ENCODE measurements at places on chromosomes 4 and X. TPM values are rescaled to one million over a fixed set of nuclear protein-coding genes. Genes with fewer than 3 reads are reported as not detected.
A peak's percentile ranks its signal among the peaks of the same experiment; 100 is the strongest.

DNA sequence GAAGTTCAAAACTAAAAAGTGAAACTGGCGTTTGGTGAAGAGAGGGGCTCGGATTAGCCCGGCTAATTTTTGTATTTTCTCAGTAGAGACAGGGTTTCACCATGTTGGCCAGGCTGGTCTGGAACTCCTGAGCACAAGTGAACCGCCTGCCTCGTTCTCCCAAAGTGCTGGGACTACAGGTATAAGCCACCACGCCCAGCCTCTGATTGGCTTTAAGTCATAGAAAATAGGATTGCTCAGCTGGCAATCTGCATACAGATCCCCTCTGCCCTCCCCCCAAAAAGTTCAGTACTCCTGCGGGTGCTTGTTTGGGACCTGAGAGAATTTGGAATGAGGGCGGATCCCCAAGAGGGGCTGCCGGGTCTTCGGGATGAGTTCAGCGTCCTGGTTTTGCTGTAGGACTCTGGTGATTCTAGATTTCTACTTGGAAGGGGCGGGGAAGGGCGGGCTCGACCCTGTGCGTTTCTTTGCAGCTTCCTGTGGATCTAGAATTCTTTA is 537 bp upstream of the PRKX start:
- DNase-seq: no peak
- H3K4me3 ChIP-seq: peak overlapping the region; percentile 77
- peaks cover 12% of the 10 kb centered on the region for H3K36me3 ChIP-seq
- peaks cover 3% of the 10 kb centered on the region for H3K4me1 ChIP-seq
- H3K27me3 ChIP-seq: no peaks in the 10 kb centered on the region

The SASH3 gene
- total RNA-seq: 239 TPM

DNA sequence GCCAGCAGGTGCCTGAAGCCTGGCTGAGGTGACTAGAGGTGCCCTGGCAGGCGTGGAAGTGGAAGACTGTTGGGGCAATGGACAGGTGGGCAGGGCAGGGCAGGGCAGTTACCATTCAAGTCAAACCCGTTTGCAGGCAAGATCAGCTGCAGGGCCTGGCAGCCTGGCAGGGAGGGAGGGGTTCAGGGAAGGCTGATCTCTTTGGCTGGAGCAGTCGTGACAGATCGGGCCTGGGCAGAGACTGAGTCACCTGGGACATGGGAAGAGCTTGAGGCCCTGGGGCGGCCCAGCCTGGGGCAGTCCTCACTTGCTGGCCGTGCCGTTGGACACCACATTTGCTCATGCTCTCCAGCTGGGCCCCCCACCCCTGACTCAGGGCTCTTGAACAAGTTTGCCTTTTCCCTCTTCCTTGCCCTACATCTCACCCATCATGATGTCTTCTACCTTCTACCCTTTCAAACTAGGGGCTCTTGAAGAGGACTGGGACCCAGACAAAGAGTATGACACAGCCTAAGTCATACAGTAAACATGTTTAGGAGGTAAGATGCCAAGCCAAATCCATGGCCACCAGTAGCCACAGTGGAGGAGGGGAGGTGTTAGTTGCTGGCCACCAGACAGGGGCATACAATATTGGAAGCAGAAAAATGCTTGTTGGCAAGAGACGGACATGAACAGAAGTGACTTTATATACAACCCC is 2.0 kb upstream of the ZNF185 start:
- H3K27ac ChIP-seq: no peak overlapping the region
- no peaks in the 10 kb centered on the region for H3K4me1 ChIP-seq
- peaks cover 17% of the 10 kb centered on the region for H3K27me3 ChIP-seq
- DNase-seq: no peak
- no peaks in the 10 kb centered on the region for H3K36me3 ChIP-seq

GRCh38 chrX:11311706-11312105 is 18.5 kb downstream of the AMELX start:
- DNase-seq: no peak
- H3K27me3 ChIP-seq: no peaks in the 10 kb centered on the region
- no peaks in the 10 kb centered on the region for H3K36me3 ChIP-seq
- no peak overlapping the region for H3K4me3 ChIP-seq
- no peaks in the 10 kb centered on the region for H3K4me1 ChIP-seq

- DNase-seq: no peak
- H3K27ac ChIP-seq: no peak overlapping the region
- no peak overlapping the region for H3K4me3 ChIP-seq
- no peaks in the 10 kb centered on the region for H3K36me3 ChIP-seq
- H3K4me1 ChIP-seq: no peaks in the 10 kb centered on the region
Observed at GRCh38 chrX:8971116-8971515, 62.8 kb downstream of the FAM9B start.

- no peak overlapping the region for H3K4me3 ChIP-seq
- H3K27ac ChIP-seq: no peak overlapping the region
- H3K27me3 ChIP-seq: peaks cover 4% of the 10 kb centered on the region
- H3K4me1 ChIP-seq: no peaks in the 10 kb centered on the region
- DNase-seq: no peak
- no peaks in the 10 kb centered on the region for H3K36me3 ChIP-seq
Observed at GRCh38 chr4:99759346-99759984, 57.2 kb upstream of the DAPP1 start.

The DMD gene
- not detected for total RNA-seq

DNA sequence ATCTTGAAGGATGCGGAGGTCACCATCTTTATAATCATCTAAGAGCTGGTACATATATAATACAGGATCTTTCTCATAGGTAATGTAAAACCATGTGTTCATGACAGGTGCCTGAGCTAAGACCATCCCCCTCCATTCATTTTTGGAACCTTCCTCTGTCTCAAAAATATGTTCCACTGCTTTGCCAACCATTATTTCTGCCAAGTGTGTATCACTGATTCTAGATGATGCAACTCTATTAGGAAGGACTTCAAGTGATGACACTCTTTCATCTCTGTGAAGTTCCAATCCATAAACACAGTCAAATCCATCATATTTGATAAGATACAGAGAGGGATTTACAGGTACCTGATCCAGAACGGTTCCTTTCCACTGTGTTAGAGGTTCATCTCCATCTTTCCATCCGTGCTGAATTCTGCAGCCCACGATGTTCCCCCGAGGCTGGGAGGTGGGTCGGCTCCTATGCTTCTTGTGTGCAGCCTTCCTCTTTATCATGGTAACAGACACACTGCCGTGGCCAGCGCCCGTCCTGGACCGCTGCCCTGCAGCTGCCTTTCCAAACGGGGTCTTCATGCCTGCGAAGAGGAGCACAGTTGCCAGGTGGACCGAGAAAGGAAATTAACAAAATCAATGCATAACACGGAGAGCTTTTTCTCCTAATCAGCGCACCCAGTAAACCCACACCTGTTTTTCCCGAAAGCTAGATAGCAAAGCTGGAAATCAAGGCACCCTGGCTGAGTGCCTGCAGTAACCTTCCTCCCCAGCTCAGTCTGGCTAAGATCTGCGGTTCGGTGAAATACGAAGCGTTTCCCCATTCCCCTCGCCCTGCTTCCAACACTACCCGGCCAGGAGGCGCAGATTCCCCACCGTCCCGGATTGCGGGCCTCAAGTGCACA is 718 bp downstream of the SPIN3 start:
- no peak for DNase-seq
- H3K4me3 ChIP-seq: peak overlapping the region; percentile 87
- H3K27ac ChIP-seq: peak overlapping the region; percentile 85
- peaks cover 13% of the 10 kb centered on the region for H3K36me3 ChIP-seq

DNA sequence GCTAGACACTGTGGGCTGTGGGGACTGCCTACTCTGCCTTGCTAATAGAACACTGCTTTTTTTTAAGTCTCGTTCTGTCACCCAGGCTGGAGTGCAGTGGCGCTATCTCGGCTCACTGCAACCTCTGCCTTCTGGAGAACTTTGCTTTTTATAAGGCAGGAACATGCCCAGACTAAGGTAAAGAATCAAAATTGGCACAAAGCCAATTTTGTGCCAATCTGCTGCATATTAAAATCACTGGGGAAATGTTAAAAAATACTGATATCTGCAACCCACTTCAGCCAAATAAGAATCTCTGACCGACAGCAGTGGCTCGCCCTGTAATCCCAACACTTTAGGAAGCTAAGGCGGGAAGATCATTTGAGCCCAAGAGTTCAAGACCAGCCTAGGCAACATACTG is 36.5 kb upstream of the CEP135 start:
- peaks cover 4% of the 10 kb centered on the region for H3K4me1 ChIP-seq
- no peak for DNase-seq
- H3K36me3 ChIP-seq: peaks cover 2% of the 10 kb centered on the region
- H3K27me3 ChIP-seq: peaks cover 1% of the 10 kb centered on the region
- H3K4me3 ChIP-seq: no peak overlapping the region
- H3K27ac ChIP-seq: no peak overlapping the region

- DNase-seq: no peak
- no peaks in the 10 kb centered on the region for H3K27me3 ChIP-seq
- H3K4me1 ChIP-seq: no peaks in the 10 kb centered on the region
Observed at GRCh38 chrX:68114573-68115129, 318.6 kb downstream of the OPHN1 start.

- H3K27me3 ChIP-seq: no peaks in the 10 kb centered on the region
- no peak for DNase-seq
- H3K27ac ChIP-seq: no peak overlapping the region
- no peaks in the 10 kb centered on the region for H3K4me1 ChIP-seq
Observed at GRCh38 chr4:8132947-8133705, 25.5 kb downstream of the ABLIM2 start.

- no peak overlapping the region for H3K27ac ChIP-seq
- H3K27me3 ChIP-seq: peaks cover 3% of the 10 kb centered on the region
- no peaks in the 10 kb centered on the region for H3K36me3 ChIP-seq
- no peak for DNase-seq
Observed at GRCh38 chr4:123939621-123940020, 543.0 kb downstream of the SPRY1 start.

Data from activated naive CD8-positive, alpha-beta T cell treated with anti-CD3 and anti-CD28 coated beads, Interleukin-2, amount 10 ng/mL, durations not matched to agents 7 days and 5 days (primary cell).